Bronchial epithelial cell (primary cell): ENCODE measurements at places on chromosomes 3 and 15. TPM values are rescaled to one million over a fixed set of nuclear protein-coding genes. Genes with fewer than 3 reads are reported as not detected.
A peak's percentile ranks its signal among the peaks of the same experiment; 100 is the strongest.

LMAN1L gene
- total RNA-seq: under 0.01 TPM in 1 of 2 replicates, not detected in the other

CCR2 gene
- total RNA-seq: 0.13 TPM in 1 of 2 replicates, not detected in the other

CD200R1 gene
- under 0.01 TPM in 1 of 2 replicates, not detected in the other for total RNA-seq

C3orf85 gene
- not detected in 2 replicates for total RNA-seq

FBXO22 gene
- 59.8 and 87.4 TPM in 2 replicates for total RNA-seq

NUDT16 gene
- 5.4 and 7.6 TPM in 2 replicates for total RNA-seq

CYP1A2 gene
- not detected in 2 replicates for total RNA-seq

DNA sequence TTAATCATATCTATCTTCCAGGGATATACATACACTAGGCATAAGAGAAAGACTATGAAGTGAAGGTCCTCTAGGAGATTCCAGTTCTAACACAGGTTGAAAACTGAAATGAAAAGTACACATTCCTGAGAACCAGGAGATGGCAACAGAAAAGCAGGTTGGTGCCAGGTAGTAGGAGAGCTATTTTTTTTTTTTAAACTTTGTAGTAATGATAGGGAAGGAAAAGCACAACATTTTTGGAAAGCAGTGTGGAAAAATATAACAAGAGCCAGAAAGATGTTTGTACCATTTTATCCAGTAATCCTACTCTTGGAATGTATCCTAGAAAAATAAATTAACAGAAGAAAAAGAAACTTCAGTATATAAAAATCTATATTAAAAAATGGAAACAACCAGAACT, 189.9 kb downstream of the DTWD1 start:
- no peak for DNase-seq

DNA sequence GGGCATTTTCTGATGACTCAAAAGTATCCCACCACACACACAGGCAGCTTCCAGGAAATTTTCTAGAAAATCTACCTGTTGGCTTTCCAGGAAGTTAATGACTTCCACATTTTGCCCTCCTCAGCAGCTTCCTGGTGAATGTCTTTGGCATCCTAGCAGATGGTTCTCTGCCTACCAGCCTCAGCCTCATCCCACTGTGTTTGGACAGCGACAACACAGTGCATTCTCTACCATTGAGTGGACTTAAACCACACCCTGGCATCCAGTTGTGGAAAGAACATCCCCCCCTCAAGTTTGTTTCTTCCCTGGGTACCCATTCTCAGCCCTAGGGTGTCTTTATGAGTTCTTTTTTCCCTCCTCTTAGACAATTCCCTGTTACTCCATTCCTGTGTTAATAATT, 50.8 kb upstream of the GADL1 start:
- no peak for DNase-seq

DNA sequence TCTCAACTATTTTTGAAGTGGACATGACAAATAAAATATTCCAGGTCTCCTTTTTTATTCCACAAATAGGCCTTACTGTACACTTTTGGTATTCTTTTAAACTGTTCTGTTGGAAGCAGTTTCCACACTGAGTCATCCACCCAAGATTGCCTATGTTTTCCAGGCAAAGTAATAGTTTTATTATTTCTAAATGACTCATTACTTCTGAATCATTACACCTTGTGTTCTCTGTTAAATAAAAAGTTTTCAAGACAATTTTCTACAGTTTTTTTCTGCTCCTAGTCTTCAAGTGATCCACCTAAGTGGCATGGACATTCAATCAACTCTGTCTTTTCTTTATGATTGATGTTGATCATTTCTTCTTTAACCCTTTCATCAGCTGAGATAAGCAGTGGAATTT, 26.5 kb downstream of the PPP2R3A start:
- DNase-seq: peak; percentile 91

- no peak for DNase-seq
Observed at GRCh38 chr15:69994429-69995205, 103.1 kb downstream of the TLE3 start.

DNA sequence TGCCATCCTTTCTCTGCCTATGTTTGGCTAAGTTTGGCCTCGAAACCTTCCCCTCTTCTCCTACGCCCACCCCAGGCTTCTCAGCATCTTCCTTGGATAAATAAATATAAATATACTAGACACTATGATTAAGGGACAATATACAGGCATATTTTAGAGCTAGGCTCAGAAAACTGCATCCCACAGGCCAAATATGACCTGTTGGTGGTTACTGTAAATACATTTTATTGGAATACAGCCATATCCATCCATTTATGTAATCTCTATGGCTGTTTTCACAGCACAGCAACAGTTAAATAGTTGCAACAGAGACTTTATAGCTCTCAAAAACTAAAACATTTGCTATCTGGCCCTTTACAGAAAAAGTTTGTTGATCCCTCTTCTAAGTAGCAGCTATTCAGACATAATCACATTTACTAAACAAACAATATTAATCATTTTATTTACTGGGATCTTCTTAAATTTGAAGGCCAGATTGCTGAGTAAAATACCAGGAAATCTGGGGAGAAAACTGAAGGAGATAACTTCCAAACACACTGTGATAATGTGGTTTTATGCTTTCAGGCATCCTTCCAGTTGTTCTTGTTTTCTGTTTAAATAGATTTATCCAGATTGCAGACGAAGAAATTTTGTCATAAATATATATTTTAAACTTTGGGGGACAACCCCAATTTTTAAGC, 269.7 kb upstream of the THRB start:
- DNase-seq: no peak

DNA sequence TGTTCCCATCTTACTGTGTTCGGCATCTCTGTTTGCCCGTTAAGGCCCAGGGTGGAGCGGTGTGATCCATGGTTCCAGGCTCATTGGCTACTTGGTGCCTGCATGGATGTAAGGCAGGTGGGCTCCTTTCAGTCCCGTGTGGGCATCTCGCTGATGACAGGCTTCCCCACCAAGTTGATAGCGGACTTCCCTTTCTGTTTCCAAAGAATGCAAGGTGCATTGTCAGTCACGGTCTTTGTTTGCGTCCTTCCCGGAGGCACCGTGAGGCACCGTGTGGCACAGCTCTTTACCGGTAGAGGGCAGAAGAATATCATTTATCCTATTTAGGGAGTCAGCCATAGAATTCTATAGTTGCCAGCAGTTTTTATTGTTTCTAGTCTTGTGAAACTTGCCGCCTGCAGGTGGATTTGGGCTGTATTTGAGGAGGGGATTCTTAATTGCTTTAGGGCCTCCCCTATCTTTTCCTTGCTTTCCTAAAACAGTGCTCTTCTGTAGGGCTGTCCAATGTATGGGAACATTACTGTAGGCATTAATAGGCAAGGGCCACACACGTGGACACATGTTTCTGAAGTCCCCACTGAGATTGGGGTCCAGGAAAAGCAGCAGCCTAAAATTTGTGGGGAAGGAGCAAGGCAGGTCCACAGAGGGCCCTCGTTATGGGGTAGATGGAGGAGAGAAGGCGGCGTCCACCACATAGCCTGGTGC, 244.1 kb downstream of the SLCO3A1 start:
- DNase-seq: peak; percentile 51

- DNase-seq: no peak
Observed at GRCh38 chr3:157051055-157051454, 108.9 kb downstream of the CCNL1 start.

GRCh38 chr3:37221407-37221806, 47.0 kb upstream of the LRRFIP2 start:
- peak; percentile 96 for DNase-seq

- peak; percentile 24 for DNase-seq
Observed at GRCh38 chr3:35120026-35120425, 519.3 kb upstream of the ARPP21 start.

DNA sequence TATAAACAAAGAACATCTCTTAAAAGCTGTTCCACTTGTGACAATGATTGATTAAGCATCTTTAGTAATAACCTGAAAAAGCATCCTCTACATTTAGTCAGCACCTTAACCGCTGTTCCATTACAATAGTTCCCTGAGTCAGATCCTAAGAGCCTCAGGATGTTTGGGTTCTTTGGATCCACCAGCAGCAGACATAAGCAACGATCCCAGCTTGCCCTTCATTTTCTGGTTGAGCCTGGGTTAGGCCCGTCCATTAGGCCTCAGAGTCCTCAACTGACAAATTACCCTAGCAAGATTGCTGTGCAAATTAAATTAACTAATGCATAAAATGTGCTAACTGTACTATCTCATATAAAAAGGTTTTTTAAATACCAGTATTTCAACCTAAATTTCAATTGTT, 42.3 kb upstream of the ROBO1 start:
- no peak for DNase-seq

DNA sequence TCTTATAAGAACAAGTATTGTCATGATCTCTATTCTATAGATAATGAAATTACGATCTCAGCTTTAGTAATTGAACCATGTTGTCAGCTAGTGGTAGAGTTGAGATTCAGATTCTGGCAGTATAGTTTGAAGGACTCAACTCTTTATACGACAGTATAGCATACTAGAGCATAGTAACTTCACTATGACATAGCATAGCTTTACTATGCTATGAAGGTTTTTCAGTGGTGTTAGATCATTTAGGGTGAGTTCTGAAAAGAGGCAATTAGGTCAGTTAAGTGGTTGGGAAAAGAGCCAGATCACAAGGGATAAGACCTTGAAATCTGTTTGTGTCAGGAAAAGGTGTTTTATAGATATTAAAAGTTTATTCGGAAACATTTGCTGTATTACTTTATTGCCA, 8.1 kb downstream of the STX19 start:
- no peak for DNase-seq

DNA sequence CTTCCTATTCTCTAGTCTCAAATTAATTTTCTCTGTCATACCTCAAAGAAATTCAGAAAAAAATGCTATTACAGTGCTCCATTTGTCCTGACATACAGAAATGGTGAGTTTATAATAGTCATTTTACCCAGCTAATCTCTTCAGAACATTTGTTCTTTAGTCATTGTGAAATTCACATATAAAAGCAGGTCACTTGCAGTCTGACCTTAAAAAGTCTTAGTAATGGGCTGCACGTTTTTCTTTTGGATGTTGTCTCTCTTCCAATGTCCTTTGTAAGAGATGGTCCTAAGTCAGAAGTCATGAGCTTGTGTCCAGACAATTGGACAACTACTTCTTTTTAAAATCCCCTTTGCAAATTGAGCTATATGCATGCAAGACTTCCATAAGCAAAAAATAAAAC, 17.0 kb upstream of the IL1RAP start:
- no peak for DNase-seq

DNA sequence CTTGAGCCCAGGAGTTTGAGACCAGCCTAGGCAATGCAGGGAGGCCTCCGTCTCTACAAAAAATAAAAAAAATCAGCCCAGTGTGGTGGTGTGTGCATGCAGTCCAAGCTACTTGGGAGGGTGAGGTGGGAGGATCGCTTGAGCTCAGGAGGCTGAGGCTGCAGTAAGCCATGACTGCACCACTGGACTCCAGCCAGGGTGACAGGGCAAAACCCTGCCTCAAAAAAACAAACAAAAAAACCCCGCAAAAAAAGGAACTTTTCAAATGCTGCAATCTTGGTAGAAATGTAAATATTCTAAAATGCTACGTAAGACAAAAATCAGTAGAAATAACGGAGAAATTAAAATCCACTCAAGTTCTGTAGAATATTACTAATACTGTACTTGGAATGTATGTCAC, 108.1 kb upstream of the MELTF start:
- DNase-seq: no peak

GRCh38 chr3:111846039-111846438, 13.0 kb upstream of the PHLDB2 start:
- DNase-seq: no peak

GRCh38 chr15:35914573-35914972, 368.6 kb upstream of the DPH6 start:
- no peak for DNase-seq
